Caudate nucleus (tissue), 63 donors: ENCODE measurements at places on chromosomes 1 and 21.

DNA sequence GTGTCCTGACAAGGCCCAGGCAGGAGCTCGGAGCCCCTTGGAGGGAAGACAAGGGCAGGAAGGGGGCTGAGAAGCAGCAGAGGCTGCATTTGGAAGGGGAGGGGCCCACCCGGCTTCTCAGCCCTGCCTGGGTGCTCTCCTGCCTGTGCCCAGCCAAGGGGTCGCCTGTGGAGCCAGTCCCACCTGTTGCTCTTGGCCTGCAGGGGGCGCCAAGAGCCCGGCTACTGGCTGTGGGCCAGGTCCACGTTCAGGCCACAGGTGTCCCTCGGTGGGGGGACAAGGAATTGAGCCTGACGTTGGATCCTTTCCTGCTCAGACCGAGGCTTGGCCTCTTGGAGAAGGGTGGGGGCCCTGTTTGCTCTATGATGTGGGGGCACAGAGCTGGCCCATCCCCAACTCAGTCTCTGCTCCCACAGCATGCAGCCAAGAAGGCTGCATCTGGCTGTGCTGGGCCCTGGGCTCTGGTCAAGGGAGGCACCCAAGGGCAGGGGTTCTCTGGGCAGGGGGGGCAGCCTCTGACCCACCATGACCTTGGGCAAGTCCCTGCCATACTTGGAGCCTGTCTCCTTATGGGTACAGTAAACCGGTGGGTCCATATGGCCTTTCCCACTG lies 10.9 kb downstream of the WNT4 start:
- DNase-seq: no peak

GRCh38 chr1:244346972-244347618 lies 104.6 kb downstream of the ADSS2 start:
- DNase-seq: no peak

GRCh38 chr1:21857840-21858670 lies 46.0 kb downstream of the LDLRAD2 start:
- no peak for DNase-seq

DNA sequence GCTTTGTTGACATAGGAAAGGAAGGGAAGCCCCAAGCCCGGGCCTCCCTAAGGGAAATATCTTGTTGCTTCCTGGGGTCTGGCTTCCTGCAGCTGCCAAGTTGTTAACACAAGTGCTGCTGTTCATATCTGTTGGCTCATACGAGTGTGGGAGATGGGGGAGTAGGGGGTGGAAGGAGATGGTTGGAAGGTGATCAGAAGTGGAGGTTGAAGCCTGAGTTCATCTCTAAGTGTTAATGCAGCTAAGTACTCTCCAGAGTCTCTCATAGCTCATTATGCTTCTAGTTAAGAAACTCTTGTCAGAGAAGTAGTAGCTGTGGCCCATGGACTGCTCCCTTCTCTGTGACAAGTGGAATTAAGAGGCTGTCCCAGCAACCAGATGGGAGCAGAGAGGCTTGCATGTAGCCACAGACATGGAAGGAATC lies 319.2 kb upstream of the SPAG17 start:
- no peak for DNase-seq

DNA sequence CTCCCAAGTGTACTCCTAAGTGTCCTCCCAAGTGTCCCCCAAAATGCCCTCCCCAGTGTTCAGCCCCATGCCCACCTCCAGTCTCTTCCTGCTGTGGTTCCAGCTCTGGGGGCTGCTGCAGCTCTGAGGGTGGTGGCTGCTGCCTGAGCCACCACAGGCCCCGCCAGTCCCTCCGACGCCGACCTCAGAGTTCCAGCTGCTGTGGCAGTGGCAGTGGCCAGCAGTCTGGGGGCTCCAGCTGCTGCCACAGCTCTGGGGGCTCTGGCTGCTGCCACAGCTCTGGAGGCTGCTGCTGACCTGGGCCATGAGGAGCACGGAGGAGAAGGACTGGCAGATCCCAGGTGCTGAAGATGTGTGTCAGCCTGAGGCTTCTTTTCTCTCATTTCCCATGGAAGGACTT lies 993 bp downstream of the LCE5A start:
- no peak for DNase-seq

GRCh38 chr21:39663742-39664492 lies 51.2 kb downstream of the B3GALT5 start:
- no peak for DNase-seq

GRCh38 chr1:71593523-71593922 lies 512.7 kb upstream of the ZRANB2 start:
- DNase-seq: no peak

- no peak for DNase-seq
Observed at GRCh38 chr1:203626910-203627246, 246 bp downstream of the ATP2B4 start.

DNA sequence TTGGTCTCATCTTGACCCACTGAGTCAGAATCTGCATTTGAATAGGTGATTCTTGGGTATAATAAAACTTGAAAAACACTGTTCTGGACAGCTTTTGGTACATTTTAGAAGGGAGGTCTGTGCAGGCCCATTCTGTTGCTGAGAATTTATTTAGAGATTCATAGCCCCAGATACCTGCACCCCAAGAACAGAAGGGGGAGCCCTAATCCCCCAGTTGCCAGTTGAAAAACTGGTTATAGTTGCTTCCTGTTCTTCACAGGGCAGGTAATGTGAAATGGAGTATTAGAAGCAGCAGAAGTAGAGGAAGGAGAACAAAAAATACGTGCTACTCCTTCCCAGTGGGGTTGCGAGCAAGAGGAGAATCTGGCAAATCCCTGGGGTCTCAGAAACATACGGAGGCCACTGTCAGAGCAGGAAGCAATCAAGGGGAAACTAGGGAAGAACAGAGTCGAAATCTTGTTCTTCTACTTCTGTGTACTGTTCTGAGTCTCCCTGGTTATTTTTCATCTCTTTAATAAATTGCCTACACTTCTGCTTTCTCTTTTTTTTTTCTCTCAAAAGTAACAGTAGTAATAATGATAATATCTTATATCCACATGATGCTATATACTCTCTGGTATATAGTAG lies 4.6 kb upstream of the CLCA2 start:
- DNase-seq: no peak

DNA sequence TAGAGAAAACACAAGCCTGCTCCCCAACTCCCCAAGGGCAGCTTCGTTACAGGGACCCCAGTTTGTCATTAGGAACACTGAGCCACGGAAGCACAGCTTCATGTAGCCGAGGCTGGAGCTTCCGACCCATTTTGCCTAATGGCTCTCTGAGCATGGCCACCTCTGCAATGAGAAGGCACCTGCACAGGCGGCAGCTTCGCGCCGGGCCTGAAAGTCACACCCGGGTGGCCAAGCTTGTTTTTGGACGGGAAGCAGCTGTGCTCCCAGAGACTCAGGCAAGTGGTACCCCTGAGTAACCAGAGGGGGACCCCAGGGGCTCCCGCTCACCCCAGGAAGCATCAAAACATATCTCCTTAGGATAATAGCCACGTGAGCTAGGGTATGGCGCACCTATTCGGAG lies 80.9 kb downstream of the SLC66A1 start:
- no peak for DNase-seq
